ENCODE measurements at places on chromosomes 3 and 15.
A peak's percentile ranks its signal among the peaks of the same experiment; 100 is the strongest.

DNA sequence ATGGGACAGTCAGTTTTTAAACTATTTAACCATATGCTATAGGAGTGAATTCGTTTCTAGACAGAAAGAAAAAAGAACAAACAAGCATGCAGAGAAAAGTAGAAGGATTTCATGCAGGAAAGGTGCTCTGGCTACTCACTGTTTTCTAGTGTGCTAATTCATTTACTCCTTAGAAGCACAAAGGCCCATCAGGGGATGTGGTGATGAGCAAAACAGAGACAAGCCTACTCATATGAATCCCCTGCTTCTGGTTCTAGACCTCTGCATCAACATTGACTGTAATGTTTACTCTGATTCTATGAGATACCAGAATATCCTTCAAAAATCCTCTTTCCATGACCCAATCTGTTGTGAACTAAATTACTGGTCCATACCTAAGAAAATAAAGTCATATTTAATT lies 801.9 kb downstream of the PLOD2 start:
- no peaks in the 10 kb centered on the region for H3K4me1 ChIP-seq
- H3K36me3 ChIP-seq, result no peaks in the 10 kb centered on the region
- no peak for DNase-seq
- no peak overlapping the region for H3K27ac ChIP-seq
- H3K27me3 ChIP-seq, result no peaks in the 10 kb centered on the region
- H3K4me3 ChIP-seq, result no peak overlapping the region

DNA sequence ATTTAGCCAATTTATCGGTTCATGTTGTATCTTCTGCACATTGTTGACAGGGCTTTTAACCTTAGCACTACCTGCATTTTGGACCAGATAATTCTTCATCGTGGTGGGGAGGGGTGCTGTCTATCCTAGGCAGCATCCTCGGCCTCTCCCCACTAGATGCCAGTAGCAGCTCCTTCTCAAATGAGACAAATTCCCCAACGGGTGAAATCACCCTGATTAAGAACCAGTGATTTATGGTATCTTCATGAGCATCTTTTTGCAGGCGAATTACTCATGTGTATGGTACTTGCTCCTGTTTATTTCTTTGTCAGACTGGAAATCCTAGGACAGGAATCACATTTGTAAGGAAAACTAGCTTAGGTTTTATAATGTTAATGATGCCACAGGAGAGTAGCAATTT lies 68.0 kb downstream of the C3orf70 start:
- H3K36me3 ChIP-seq, result no peaks in the 10 kb centered on the region
- DNase-seq, result no peak
- no peak overlapping the region for H3K27ac ChIP-seq
- H3K4me1 ChIP-seq, result no peaks in the 10 kb centered on the region

- H3K27me3 ChIP-seq, result no peaks in the 10 kb centered on the region
- H3K27ac ChIP-seq, result no peak overlapping the region
- DNase-seq, result no peak
- no peak overlapping the region for H3K4me3 ChIP-seq
- H3K36me3 ChIP-seq, result no peaks in the 10 kb centered on the region
- no peaks in the 10 kb centered on the region for H3K4me1 ChIP-seq
Measured at GRCh38 chr15:33559207-33559890, 248.6 kb downstream of the RYR3 start.

DNA sequence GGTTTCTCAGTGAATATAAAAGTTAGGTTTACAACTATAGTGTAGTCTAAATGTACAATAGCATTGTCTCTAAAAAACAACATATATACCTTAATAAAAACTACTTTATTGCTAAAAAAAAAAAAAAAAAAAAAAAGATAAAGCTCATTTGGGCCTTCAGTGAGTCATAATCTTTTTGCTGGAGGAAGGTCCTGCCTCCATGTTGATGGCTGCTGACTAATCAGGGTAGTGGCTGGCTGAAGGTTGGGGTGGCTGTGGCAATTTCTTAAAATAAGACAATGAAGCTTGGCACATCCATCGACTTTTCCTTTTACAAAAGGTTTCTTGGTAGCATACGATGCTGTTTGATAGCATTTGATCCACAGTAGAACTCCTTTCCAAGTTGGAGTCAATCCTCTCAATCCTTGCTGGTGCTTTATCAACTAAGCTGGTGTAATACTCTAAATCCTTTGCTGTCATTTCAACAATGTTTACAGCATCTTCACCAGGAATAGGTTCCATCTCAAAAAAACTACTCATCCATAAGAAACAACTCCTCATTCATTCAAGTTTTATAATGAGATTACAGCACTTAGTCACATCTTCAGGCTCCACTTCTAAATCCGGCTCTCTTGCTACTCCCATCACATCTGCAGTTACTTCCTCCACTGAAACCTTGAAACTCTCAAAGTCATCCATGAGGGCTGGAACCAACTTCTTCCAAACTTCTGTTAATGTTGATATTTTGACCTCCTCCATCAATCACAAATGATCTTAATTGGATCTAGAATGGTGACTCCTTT lies 13.3 kb downstream of the ZNF280D start:
- H3K27ac ChIP-seq, result no peak overlapping the region
- no peak for DNase-seq
- H3K4me3 ChIP-seq, result no peak overlapping the region
- no peaks in the 10 kb centered on the region for H3K27me3 ChIP-seq
- H3K36me3 ChIP-seq, result no peaks in the 10 kb centered on the region
- peaks cover 4% of the 10 kb centered on the region for H3K4me1 ChIP-seq

- H3K4me1 ChIP-seq, result peaks cover 6% of the 10 kb centered on the region
- H3K27me3 ChIP-seq, result peaks cover under 1% of the 10 kb centered on the region
- no peak overlapping the region for H3K4me3 ChIP-seq
Measured at GRCh38 chr15:52261026-52261425, 34.6 kb downstream of the MYO5C start.

DNA sequence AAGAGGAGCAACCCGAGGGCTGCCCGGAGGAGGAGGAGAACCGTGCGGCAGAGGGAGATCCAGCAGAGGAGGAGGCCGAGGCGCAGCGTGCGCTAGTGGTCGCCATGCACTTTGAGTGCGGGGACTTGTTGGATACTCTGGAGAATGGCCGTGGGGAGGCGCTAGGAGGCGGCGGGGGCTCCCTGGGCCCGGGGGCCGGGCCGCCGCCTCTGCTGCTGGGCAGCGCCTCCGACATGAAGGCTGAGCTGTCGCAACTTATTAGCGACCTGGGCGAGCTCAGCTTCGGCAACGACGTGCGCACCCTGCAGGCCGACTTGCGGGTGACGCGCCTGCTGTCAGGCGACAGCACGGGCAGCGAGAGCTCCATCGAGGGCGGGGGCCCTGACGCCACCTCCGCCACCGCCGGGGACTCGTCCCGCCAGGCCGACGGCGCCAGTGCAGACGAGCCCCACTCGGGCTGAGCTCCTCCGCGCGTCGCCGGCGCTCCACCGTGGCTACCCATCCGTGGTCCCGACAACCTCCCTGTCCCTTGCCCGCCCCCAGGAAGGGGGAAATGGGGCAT lies 2.0 kb downstream of the FAM43A start:
- no peak for DNase-seq
- H3K27me3 ChIP-seq, result peaks cover 16% of the 10 kb centered on the region
- no peak overlapping the region for H3K27ac ChIP-seq
- H3K4me1 ChIP-seq, result peaks cover 22% of the 10 kb centered on the region
- peak overlapping the region; percentile 75 for H3K4me3 ChIP-seq

DNA sequence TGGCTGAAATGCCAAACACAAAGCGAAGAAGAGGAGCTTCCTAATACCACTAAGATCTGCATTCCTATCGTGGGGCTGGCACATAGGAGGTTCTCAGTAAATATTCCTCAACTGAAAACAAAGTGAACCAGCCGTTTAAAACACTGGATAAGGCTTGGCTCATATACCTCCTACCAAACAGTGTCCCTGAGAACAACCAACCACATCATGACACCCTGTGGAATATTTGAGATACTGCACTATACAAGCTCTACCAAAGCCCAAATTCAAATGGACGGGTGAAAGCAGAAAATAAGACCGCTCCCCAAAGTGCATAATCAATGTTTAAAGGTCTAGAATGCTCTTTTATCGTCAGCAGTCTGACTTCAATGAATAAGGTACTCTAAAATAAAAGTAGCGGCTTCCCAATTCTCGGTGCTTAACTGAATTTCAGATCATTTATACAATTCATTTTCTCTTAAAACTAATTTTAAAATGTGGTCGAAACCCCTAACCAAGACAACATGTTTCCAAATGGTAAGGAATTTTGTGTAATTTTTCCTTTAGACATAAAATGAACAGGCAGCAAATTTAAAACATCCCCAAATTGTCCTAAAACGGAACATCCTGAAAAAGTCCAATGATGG lies 425.8 kb downstream of the ERC2 start:
- H3K4me3 ChIP-seq, result no peak overlapping the region
- no peak for DNase-seq
- H3K27ac ChIP-seq, result no peak overlapping the region

DNA sequence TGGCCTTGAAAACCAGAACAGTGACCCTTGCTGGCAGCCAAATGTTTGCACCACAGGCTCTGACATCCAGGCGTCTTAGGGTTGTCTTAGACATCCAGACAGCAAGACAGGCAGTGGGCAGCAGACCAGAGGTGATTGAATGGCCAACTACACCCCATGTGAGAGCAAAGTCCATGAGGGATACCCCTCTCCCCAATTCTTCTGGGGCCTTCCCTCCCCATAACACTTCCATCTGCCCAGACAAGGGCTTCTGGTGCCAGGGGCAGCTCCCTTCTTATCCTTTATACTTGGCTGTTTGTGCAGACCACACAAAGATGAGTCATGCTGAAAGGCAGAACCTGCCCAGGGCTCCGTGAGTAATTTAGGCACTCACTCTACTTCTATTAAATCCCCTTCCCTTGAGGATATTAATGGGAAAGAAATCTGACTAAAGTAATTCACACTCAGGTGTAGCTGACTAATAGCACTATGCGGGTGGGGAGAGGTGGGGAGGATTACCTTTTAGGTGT lies 257.9 kb downstream of the UACA start:
- peaks cover 46% of the 10 kb centered on the region for H3K4me1 ChIP-seq
- no peak overlapping the region for H3K4me3 ChIP-seq
- H3K36me3 ChIP-seq, result no peaks in the 10 kb centered on the region
- H3K27ac ChIP-seq, result peak overlapping the region; percentile 52
- peaks cover 30% of the 10 kb centered on the region for H3K27me3 ChIP-seq

- no peaks in the 10 kb centered on the region for H3K4me1 ChIP-seq
- H3K36me3 ChIP-seq, result no peaks in the 10 kb centered on the region
- H3K27me3 ChIP-seq, result no peaks in the 10 kb centered on the region
- H3K27ac ChIP-seq, result no peak overlapping the region
- no peak for DNase-seq
- H3K4me3 ChIP-seq, result no peak overlapping the region
Measured at GRCh38 chr3:184039414-184039813, 7.9 kb downstream of the HTR3D start.

GRCh38 chr15:29636140-29636539 lies 186.1 kb downstream of the TJP1 start:
- H3K4me3 ChIP-seq, result no peak overlapping the region
- no peak for DNase-seq
- no peaks in the 10 kb centered on the region for H3K36me3 ChIP-seq
- H3K4me1 ChIP-seq, result no peaks in the 10 kb centered on the region
- no peaks in the 10 kb centered on the region for H3K27me3 ChIP-seq

DNA sequence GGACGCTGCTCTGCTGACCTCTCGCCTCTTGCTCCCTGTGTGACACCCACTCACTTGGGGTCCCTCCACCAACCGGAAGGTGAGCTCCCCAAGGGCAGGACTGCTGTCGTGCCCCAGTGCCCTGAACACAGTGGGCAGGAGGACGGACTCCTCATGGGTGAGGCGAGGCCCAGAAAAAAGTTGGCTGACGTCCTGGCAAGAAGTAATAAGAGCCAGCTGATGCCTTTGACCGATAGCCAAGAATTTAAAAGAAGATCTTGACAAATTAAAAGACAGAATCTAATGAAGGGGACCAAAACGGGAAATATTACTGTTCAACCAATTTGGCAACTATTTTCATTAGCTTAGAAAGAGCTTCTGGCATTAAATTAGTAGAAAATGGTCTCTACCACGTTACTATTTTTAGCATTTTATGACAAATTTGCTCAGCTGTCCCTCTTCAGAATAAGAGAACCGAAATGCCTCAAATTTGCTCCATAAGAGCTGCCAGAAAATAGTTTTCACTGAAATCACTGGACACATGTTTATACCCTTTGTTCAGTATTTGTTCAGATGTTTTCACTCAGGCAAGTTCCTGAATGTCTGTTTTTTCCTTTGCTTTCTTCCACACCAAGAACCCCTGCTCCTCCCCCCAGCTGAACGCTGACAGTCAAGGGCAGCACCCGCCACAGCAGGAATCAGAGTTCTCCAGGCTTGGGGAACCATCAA lies 60.5 kb downstream of the XXYLT1 start:
- H3K27me3 ChIP-seq, result no peaks in the 10 kb centered on the region
- H3K27ac ChIP-seq, result no peak overlapping the region
- H3K36me3 ChIP-seq, result no peaks in the 10 kb centered on the region
- DNase-seq, result no peak

GRCh38 chr3:141276398-141276797 lies 44.8 kb downstream of the PXYLP1 start:
- no peaks in the 10 kb centered on the region for H3K36me3 ChIP-seq
- peaks cover 28% of the 10 kb centered on the region for H3K4me1 ChIP-seq
- no peak for DNase-seq
- no peak overlapping the region for H3K27ac ChIP-seq
- no peaks in the 10 kb centered on the region for H3K27me3 ChIP-seq

All from keratinocyte (primary cell).